ENCODE measurements at places on chromosomes 11 and 22. TPM values are rescaled to one million over a fixed set of nuclear protein-coding genes. Genes with fewer than 3 reads are reported as not detected.

- H3K27ac ChIP-seq: no peak overlapping the region
- H3K4me1 ChIP-seq: no peaks in the 10 kb centered on the region
- DNase-seq: no peak
Measured at GRCh38 chr11:118000850-118001228, 14.6 kb downstream of the IL10RA start.

DNA sequence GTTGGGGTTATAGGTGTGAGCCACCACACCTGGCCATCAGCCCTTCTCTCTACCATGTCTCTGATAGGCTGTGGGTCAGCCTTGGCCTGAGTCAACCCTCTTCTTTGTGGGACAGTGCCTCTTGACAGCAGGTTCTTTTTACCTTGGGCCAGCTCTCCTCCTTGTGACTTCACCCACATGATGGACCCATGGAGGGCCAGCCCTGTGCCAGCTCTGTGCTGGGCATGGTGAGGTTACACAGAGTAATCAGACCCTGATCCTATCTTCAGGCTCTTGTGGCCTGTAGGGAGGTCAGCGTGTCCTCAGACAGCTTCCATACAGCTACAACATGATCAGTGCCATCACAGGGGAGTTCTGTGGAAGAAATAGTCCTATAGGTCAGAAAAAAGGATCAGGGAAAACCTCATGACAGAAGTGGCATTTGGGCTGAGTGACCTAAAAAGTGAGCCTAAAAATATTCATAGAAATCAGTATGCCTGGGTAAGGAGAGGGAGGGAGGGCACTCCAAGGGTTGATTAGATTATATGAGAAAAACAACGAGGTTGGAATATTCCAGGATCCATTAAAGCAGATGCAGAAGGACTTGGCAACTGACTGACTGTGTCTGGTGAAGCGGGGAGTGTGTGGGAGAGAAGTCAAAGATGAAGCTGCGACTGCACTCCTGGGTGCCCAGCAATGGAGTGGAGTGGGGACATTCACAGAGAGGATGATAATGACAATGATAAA lies 17.1 kb downstream of the OTOG start:
- no peak overlapping the region for H3K4me3 ChIP-seq
- H3K27me3 ChIP-seq: peaks cover 27% of the 10 kb centered on the region
- H3K4me1 ChIP-seq: no peaks in the 10 kb centered on the region
- no peak for DNase-seq
- no peak overlapping the region for H3K27ac ChIP-seq

- H3K4me1 ChIP-seq: no peaks in the 10 kb centered on the region
- H3K27ac ChIP-seq: no peak overlapping the region
- H3K27me3 ChIP-seq: no peaks in the 10 kb centered on the region
- no peak overlapping the region for H3K4me3 ChIP-seq
- H3K36me3 ChIP-seq: no peaks in the 10 kb centered on the region
Measured at GRCh38 chr22:35728639-35729308, 11.1 kb downstream of the APOL5 start.

DNA sequence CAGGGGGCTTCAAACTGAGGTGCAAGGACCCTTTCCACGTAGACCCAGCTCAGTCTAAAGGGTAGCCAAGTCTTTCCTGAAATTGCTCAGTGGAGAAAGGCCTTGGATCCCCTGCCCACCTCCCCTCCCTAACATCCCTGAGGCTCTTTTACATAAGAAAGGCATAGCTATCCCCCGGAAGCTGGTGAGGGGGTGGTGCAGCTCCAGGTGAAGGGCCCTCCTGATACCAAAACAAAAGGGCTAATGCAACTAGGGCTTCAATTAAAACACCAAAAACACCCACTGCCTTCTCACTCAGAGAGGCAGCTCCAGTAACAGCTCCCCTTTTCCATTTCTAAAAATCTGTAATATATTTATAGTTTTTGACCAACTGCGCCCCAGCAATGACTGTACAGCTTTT lies 5.8 kb downstream of the SHANK2 start:
- DNase-seq: no peak
- no peaks in the 10 kb centered on the region for H3K36me3 ChIP-seq
- H3K4me1 ChIP-seq: peaks cover 30% of the 10 kb centered on the region

DNA sequence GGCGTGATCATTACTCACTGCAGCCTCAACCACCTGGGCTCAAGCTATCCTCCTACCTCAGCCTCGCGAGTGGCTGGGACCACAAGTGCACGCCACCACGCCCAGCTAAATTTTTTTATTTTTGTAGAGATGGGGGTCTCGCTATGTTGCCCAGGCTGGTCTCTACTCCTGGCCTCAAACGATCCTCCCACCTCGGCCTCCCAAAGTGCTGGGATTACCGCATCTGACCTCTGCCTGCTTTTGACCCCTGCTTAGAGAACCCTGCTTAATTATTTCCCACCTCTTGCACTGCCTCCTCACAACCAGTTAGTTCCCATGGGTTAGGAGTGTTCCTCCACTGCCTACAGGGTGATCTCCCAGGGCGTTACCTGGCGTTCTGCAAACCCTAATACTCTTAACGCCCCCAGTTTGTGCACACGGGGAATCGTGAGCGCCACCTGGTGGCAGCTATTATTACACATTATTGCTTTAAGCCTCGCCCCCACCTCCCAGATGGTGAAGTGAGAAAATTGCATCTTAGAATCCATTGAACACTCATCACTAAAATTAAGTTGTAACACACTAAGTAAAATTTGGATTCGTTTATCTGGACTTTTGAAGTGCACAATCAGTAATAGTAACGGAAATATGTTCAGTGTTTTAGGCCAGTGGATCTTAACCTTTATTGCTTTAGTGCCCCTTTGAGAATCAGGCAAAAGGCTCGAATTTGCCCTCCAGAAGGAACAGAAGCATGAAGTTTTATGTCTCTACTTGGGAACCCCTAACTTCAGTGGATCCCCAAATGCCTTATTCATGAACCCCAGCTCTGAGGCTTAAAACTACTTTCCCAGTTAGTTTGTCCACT lies 61.4 kb upstream of the ASPHD2 start:
- no peak overlapping the region for H3K4me3 ChIP-seq
- H3K27me3 ChIP-seq: peaks cover 24% of the 10 kb centered on the region

GRCh38 chr11:16136792-16137390 lies 219.5 kb downstream of the SOX6 start:
- H3K27ac ChIP-seq: no peak overlapping the region
- no peaks in the 10 kb centered on the region for H3K27me3 ChIP-seq
- H3K4me3 ChIP-seq: no peak overlapping the region
- H3K36me3 ChIP-seq: no peaks in the 10 kb centered on the region
- H3K4me1 ChIP-seq: no peaks in the 10 kb centered on the region

GRCh38 chr11:45217991-45218390 lies 68.2 kb downstream of the SYT13 start:
- H3K36me3 ChIP-seq: no peaks in the 10 kb centered on the region
- H3K27ac ChIP-seq: no peak overlapping the region
- peaks cover 49% of the 10 kb centered on the region for H3K27me3 ChIP-seq
- peak; percentile 55 for DNase-seq
- no peak overlapping the region for H3K4me3 ChIP-seq

GRCh38 chr22:33056690-33057089 lies 1.5 kb downstream of the SYN3 start:
- H3K4me3 ChIP-seq: no peak overlapping the region
- peaks cover 95% of the 10 kb centered on the region for H3K27me3 ChIP-seq
- DNase-seq: no peak
- H3K4me1 ChIP-seq: no peaks in the 10 kb centered on the region
- H3K36me3 ChIP-seq: no peaks in the 10 kb centered on the region
- H3K27ac ChIP-seq: no peak overlapping the region

- H3K36me3 ChIP-seq: peaks cover 51% of the 10 kb centered on the region
- no peak overlapping the region for H3K27ac ChIP-seq
- H3K4me3 ChIP-seq: no peak overlapping the region
- no peaks in the 10 kb centered on the region for H3K4me1 ChIP-seq
Measured at GRCh38 chr11:70175236-70175698, 27.8 kb upstream of the FADD start.

DNA sequence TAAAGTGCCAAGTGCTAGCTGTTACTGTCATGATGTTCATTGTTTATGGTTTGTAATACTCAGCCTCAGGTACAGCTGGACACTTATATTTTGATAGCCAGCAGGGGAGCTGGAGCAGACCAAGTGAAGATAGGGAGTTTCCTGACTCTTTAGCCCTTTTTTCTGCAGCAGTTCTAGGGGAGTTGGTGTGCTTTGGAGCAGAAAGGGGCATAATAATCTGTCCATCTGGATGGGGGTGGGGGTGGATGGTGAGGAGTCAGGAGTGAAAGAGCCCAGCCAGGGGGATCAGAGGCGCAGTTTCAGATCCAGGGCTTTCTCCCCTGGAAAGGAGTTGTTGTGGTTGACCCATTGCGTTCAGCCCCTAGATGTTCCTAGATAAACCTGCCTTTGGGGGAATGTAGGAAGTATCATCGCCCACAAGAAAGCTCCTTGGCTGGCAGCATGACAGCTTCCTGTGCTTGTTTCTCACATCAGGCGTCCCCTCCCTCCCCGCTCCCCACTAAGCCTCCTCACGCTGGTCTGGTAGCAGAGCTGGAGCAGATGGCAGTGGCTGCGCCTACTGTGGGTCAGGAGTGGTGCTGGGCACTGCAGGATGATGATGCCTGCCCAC lies 41.9 kb downstream of the MED15 start:
- H3K27ac ChIP-seq: no peak overlapping the region
- H3K4me3 ChIP-seq: no peak overlapping the region
- DNase-seq: no peak
- H3K36me3 ChIP-seq: no peaks in the 10 kb centered on the region
- H3K4me1 ChIP-seq: no peaks in the 10 kb centered on the region
- H3K27me3 ChIP-seq: no peaks in the 10 kb centered on the region

- no peaks in the 10 kb centered on the region for H3K36me3 ChIP-seq
- H3K27ac ChIP-seq: no peak overlapping the region
- H3K27me3 ChIP-seq: no peaks in the 10 kb centered on the region
- H3K4me3 ChIP-seq: no peak overlapping the region
Measured at GRCh38 chr11:73648571-73649046, 2.2 kb downstream of the PLEKHB1 start.

GRCh38 chr11:69391192-69392103 lies 90.0 kb upstream of the LINC01488 start:
- no peaks in the 10 kb centered on the region for H3K4me1 ChIP-seq
- H3K4me3 ChIP-seq: no peak overlapping the region
- no peaks in the 10 kb centered on the region for H3K27me3 ChIP-seq
- DNase-seq: no peak
- H3K36me3 ChIP-seq: no peaks in the 10 kb centered on the region
- H3K27ac ChIP-seq: no peak overlapping the region

- H3K27me3 ChIP-seq: no peaks in the 10 kb centered on the region
- no peak overlapping the region for H3K27ac ChIP-seq
- H3K4me1 ChIP-seq: no peaks in the 10 kb centered on the region
- no peak overlapping the region for H3K4me3 ChIP-seq
- no peaks in the 10 kb centered on the region for H3K36me3 ChIP-seq
- no peak for DNase-seq
Measured at GRCh38 chr22:37472418-37473006, 13.7 kb downstream of the MFNG start.

GRCh38 chr11:80944758-80945157 lies 1503.9 kb upstream of the TENM4 start:
- no peak overlapping the region for H3K27ac ChIP-seq
- no peaks in the 10 kb centered on the region for H3K27me3 ChIP-seq
- no peaks in the 10 kb centered on the region for H3K4me1 ChIP-seq
- H3K36me3 ChIP-seq: no peaks in the 10 kb centered on the region
- DNase-seq: no peak

DNA sequence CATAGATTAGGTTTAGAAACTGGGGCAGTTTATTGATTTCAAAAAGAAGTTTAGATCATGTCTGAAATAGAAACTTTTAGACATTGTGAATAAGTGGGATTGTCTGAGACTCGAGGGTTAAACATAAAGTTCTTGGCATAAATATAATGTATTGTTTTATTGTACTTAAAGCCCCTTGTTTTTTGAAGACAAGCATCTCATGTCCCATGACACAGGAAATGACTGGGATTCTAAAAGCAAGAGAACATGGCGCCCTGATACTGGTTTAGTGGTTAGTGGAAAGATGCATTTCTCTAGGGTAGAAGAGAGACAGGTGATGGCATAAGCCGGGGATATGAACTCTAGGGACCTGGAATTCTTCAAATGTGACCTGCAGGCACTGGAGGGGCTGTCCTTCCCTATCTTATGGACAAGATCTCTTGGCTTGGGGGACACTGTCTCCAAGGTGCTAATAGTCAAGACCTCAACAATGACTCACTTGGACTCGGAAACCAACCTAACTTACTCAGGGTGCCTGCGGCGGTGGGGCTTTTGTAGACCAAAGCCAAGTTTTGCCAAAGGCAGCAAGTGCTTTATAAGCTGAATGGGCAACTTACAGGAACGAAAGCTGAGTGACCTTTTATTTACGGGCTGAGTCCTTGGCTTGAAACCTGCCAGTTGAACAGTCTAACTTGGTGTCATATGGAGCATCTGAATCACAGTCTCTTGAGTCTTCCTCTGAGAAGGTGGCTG lies 48.2 kb downstream of the UBASH3B start:
- H3K27ac ChIP-seq: peak overlapping the region; percentile 12
- H3K4me1 ChIP-seq: peaks cover 35% of the 10 kb centered on the region
- peak; percentile 88 for DNase-seq
- no peak overlapping the region for H3K4me3 ChIP-seq
- H3K27me3 ChIP-seq: no peaks in the 10 kb centered on the region

- H3K27ac ChIP-seq: peak within 1 kb of the TSS; percentile 57
- peak within 1 kb of the TSS; percentile 85 for H3K4me3 ChIP-seq
- H3K36me3 ChIP-seq: peaks cover 9% of the 10 kb centered on the region
- peak; percentile 79 for DNase-seq
Measured at GRCh38 chr11:75562048-75562835, at the start of gene SERPINH1. TSS of gene SERPINH1 (plus strand) at chr11:75562253. CDS start at chr11:75566350, 4,097 bp downstream.

GRCh38 chr22:28497188-28497587 lies 182.5 kb downstream of the TTC28 start:
- H3K27me3 ChIP-seq: no peaks in the 10 kb centered on the region
- no peak for DNase-seq
- H3K4me1 ChIP-seq: no peaks in the 10 kb centered on the region
- no peak overlapping the region for H3K27ac ChIP-seq

DNA sequence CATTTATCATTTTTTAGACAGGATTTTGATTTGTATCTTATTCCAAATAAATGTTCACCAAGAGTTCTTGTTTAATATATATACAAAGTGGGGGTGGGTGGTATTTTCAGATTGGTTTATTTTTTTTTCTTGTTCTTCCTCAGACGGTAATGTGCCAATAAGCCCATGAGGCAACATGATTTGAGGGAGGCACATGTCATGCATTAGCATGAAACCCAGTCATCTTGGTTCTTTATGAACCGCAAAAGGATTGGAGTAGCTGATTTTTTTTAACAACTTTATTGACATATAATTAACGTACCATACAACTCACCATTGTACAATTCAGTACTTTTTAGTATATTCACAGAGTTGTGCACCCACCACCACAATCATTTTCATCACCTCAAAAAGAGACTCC lies 2.7 kb downstream of the BCL2L13 start:
- no peak overlapping the region for H3K27ac ChIP-seq
- no peak overlapping the region for H3K4me3 ChIP-seq
- H3K36me3 ChIP-seq: no peaks in the 10 kb centered on the region
- H3K4me1 ChIP-seq: peaks cover 19% of the 10 kb centered on the region

- no peak overlapping the region for H3K4me3 ChIP-seq
- peaks cover 6% of the 10 kb centered on the region for H3K4me1 ChIP-seq
- no peaks in the 10 kb centered on the region for H3K36me3 ChIP-seq
Measured at GRCh38 chr22:19843107-19843856, 11.4 kb downstream of the GNB1L start.

ALDH3B1 gene
- total RNA-seq: 98.1 TPM

PAMR1 gene
- 1.1 TPM for total RNA-seq

GUCY1A2 gene
- not detected for total RNA-seq

PGA4 gene
- total RNA-seq: not detected

KRTAP5-9 gene
- total RNA-seq: not detected

RASSF10 gene
- total RNA-seq: 0.35 TPM

ZNF214 gene
- total RNA-seq: 0.55 TPM

GALNT18 gene
- not detected for total RNA-seq

OR10A2 gene
- not detected for total RNA-seq

ENTHD1 gene
- not detected for total RNA-seq

CLCF1 gene
- 15.9 TPM for total RNA-seq

ADSL gene
- 66.2 TPM for total RNA-seq

RAB36 gene
- total RNA-seq: 5.8 TPM

SFI1 gene
- total RNA-seq: 57.9 TPM

OR4A16 gene
- not detected for total RNA-seq

HTR3A gene
- total RNA-seq: not detected

PAFAH1B2 gene
- 83.7 TPM for total RNA-seq

Measured in PC-9 (cell line).